ENCODE measurements at places on chromosomes 4 and X.
A peak's percentile ranks its signal among the peaks of the same experiment; 100 is the strongest.

DNA sequence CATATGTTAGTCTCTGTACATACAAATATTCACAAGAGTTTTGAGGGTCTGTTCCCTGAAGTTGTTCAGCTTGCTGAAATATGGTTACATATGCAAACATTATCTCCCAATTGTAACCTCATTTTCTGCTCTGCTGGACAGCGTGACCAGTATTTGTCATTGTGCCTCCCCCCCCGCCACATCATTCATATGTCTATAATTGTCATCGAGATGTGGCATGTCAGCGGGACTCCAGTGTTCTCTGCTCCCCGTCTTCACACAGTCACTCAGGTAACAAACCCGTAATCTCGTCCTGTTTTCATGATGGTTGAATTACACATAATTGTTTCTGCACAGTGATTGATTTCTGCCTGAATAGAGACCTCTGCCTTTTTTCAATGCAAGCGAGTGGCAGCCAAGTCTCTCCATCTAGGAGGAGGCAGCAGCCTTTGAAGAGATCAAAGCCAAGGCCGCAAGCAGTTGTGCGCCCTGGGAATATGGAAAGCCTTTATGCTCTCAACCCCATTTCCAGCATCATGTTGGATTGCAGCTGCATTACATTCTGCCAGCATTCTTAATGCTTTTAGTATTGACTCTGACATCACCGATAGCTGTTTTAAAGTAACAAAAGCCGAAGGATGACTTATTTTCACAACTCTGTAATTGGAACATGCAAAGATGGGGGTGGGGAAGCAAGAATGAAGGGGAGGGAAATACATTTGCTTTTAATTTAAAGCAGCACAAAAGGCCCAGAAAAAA lies 27.4 kb downstream of the LEF1 start:
- no peak for DNase-seq

DNA sequence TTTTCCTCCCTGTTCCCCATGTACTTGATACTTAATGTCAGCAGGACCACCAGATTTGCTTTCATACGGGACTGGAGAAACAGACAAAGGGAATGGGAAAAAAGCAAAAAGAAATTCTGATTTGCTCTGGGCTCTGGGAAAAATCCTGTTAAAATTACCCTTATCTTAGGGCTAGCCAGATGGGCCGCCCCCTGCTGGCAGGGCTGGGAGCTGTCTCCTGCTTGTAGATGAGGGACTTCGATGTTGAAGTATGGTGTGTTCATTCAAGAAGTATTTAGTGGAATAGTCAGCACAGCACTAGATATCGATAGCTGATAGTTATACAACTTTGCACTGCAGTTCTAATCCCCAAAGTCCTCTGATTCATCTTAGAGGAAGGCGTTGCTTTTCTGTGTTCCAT lies 45.8 kb downstream of the BCORL1 start:
- peak; percentile 20 for DNase-seq

- no peak for DNase-seq
Observed at GRCh38 chr4:140617499-140618248, 48.9 kb upstream of the UCP1 start.

- DNase-seq = no peak
Observed at GRCh38 chr4:94690851-94691254, 66.9 kb upstream of the BMPR1B start.

GRCh38 chrX:118773782-118774181 lies 46.4 kb downstream of the IL13RA1 start:
- DNase-seq = no peak

Data from stimulated activated CD4-positive, alpha-beta T cell treated with anti-CD3 and anti-CD28 coated beads, Interleukin-15, amount 100 ng/mL, for 1 hour (primary cell).